ENCODE measurements at places on chromosomes 6 and 20.
A peak's percentile ranks its signal among the peaks of the same experiment; 100 is the strongest.

DNA sequence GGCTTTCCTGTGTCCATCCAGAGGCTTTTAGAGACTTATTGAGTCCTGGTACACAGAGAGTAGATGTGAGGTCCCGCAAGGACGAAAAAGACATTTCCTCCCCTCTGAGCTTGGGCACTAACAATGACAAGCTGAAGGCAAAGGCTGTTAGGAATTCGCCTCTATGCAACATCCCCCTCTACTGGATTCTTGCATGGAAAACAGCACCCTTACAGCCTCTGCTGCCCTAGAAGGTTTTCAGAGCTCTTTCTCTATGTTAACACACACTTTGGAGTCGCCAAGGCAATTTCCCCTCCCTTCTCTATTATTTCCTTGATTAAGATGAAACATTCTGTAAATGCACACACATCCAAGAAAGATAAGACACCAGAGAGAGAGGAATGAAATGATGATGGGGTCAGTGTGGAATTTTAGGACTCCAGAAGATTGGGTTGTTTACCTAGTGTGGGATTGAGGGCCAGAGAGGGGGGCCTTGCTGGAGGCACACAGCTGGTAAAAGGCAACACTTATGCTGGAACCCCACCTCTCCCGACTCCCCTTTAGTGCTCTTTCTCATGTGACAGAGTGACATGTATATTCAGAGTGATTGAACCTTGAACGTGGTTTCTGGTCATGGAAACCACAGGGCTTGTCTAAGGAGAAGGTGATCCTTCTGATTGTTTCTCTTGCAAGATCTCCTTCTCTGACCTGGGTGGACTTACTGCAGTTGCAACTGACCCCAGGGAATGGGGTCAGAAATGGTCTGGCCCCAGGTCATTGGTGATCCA lies 300.7 kb downstream of the CLIC5 start:
- peak; percentile 32 for DNase-seq

GRCh38 chr6:22575190-22575589 lies 5.8 kb downstream of the HDGFL1 start:
- DNase-seq, result no peak

GRCh38 chr6:6891125-6891721 lies 216.5 kb upstream of the RREB1 start:
- DNase-seq, result peak; percentile 88

GRCh38 chr20:41261260-41261659 lies 56.3 kb downstream of the ZHX3 start:
- DNase-seq, result no peak

DNA sequence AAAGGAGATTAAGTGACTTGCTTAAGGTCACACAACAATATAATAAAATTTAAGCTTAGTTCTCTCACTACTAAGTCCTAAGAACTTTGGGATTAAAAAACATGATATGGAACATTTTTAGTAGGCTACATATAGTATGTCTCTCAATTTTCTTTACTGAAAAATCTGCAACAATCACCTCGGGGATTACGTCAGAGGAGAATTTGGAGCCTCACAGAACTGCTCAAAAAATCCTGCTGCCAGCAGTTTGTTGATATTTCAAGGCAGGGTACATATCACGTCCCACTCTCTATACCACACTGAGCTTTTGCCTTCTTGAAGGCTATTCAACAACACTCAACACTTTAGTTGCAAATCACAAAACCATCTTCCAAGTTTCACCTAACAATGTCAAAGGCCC lies 561.6 kb upstream of the BTBD3 start:
- no peak for DNase-seq

- DNase-seq, result no peak
These were observed 424.5 kb downstream of the PREX1 start for GRCh38 chr20:48403167-48403761.

- no peak for DNase-seq
These were observed 20.6 kb downstream of the KCNQ5 start for GRCh38 chr6:72642435-72642834.
